ENCODE measurements at places on chromosomes 7 and 10.

GRCh38 chr10:73785721-73786511 lies 510 bp downstream of the ZSWIM8 start:
- DNase-seq = no peak

DNA sequence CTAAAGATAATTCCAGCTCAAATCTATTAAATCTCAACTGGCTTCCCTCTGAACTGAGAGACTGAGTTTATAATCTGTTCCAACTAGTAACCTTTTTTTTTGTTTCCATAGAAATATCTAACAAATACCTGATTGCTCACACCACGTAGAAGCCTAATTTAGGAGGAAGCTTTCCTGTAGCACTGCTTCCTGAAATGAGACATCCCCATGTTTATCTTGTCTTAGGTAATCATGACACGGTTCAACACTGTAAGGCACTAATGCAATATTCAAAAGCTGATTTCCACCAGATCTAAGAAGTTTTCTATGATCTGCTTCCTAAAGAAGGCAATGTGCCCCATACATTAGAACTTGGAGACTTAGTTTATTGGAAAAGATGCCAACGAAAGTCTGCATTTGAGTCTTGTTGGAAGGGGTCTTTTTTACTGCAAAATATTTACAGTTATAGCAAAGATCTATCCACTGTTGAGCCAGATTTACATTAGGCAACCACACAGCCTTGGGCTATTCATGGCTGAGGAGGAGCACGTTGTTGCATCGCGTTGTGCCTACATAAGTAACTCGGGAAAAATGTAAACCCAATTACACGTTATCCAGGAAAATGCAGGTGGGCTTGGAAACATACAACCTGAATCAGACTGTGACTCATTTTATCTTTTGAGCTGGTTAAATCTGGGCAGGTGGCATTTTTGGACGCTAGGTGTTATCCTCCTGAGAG lies 66.3 kb downstream of the VIPR2 start:
- no peak for DNase-seq

DNA sequence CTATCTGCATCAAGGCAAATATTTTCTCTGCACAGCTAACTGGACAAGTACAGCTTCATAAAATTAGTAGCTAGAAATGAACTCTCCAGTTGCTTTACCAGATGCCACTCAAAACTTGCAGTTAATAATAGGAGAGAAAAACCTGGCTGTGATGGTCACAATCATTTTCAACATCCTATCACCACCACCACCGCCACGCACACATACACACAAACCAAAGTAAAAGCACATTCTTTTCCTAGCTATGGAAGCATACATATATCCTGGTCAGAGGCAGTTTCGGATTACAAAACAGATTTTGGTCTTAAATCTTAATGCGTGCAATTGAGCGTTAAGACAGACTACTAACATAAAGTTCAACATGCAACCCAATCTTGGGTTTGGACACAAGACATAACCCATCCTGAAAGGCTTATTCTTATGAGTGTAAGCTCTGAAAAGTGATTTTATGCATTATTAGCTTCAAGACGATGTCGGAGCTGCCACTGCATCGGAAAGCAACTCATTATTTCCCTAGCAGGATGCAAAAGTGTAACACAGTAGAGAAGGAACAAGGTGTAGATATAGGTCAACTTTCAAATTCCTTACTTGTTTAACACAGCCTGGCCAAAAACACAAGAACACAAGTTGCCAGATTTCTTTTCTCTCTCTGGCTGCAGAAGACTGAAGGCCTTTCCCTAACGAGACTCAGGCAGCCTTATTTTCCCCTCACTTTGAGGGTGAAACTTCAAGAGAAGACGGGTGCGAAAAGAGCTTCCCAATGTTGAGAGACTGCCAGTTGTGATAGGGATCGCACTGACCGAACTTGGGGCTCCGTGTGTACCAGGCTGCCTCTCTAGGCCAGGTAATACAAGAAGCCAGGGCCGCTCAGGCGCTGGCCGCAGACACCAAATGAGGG lies 1.2 kb downstream of the CACUL1 start:
- no peak for DNase-seq

DNA sequence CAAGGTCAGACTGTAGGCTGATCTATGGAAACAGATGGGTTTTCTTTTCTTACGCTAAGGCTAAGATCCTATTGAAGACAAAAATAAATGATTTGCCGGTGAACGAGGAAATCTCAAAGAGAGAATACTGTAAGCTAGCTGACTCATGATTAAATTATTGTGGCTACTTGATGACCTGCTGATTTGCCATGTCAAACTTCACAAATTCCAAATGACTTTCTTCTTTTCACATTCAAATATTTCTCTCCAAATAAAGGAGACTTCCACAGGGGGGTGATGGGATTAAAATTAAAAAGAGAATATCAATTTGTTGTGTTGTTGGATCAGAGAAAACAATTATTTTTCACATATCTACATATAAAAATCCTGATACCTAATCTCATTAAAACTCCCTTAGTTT lies 860.6 kb upstream of the ZWINT start:
- DNase-seq = no peak

GRCh38 chr10:82397854-82398253 lies 522.9 kb downstream of the NRG3 start:
- DNase-seq = no peak

DNA sequence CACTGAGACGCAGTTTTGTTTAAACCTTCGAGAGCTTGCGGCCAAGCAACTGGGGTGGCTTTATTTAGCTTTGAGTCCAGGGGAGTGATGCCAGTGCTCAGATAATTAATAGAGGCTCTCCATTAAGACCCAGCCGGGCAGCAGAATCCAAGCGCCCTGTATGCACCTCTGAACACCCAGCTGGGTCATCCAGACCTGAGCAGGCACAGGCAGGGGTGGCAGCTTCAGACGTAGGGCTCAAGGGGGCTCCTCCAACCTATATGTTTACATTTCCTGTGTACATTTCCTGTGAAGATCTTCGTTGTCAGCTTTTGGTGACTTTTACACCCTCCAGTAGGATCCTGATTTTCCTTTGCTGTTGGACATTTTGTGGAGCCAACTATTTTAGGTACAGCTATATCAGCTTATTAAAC lies 719.5 kb downstream of the LRMDA start:
- DNase-seq = no peak

DNA sequence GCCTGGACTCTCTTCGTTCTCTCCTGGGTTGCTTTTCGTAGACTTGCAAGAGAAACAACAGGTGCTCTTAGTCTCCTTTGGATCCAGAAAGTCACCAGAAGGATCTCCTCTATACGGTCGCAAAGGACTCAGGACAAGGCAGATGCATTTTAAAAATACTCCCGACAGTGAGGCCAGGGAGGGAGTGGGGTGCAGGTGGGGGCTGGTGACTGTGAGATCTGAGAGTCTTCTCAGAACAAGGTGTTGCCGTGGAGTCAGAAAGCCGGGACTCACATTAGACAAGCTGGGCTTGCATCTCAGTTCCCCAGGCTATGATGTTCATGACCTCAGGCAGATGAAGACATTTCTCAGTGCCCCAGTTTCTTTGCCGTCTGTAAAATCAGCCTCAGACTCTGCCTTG lies 507.2 kb downstream of the TCERG1L start:
- no peak for DNase-seq

- no peak for DNase-seq
Measured at GRCh38 chr7:95365151-95365550, 31.0 kb downstream of the PON3 start.

- no peak for DNase-seq
Measured at GRCh38 chr10:70285476-70285831, 1.6 kb upstream of the NPFFR1 start.

DNA sequence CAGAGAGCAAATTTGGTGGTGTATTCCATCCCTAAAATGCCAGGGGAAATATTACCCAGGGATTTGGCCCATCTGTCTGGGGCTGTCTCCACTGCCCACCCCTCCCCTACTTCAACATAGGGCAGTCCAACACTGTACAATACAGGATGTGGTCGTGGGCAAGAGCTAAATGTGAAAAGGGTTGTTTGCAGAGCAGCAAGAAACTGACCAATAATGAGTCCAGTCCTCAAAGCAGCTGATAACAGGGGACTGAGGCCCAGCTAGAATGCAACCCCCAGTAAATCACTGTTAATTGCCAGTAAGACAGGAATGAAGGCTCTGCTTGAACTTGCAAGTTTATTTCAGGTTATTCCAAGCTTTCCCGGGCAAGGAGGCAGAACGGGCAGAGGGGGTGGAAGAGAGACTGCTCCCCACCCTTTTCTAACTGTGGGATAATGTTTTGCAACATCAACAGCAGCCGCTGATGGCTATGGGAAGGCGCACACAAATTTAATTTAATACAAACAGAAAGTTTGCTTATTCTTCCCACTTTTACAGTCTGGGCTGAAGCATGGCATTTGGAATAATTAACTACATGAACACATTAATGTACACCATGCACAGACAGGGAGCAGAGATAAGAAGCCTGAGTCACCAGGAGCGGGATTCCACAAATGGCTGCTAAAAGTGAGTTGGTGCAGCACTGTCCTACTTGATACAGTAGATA lies 36.8 kb downstream of the AFAP1L2 start:
- no peak for DNase-seq

DNA sequence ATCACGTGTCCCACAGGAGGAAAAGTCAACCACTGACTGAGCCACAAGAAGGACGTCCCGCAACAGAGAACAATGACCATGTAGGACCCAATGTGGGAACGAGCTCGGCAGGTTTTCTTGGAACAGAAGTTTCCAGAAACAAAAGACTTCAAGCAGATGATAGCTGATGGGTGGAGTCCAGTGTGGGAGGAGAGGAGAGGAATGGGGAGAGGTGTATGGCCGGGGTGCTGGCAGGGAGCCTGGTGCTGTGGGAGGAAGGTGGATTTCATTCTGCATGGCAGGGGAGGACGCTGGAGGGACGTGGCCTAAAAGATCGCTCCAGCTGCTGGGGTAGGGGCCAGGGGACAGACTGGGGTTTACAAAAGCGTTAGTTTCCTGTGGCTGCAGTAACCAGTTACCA lies 48.5 kb upstream of the LMTK2 start:
- DNase-seq = no peak

GRCh38 chr10:132696204-132696603 lies 89.7 kb downstream of the NKX6-2 start:
- DNase-seq = no peak

- no peak for DNase-seq
Measured at GRCh38 chr10:14282276-14282675, 48.4 kb downstream of the FRMD4A start.

DNA sequence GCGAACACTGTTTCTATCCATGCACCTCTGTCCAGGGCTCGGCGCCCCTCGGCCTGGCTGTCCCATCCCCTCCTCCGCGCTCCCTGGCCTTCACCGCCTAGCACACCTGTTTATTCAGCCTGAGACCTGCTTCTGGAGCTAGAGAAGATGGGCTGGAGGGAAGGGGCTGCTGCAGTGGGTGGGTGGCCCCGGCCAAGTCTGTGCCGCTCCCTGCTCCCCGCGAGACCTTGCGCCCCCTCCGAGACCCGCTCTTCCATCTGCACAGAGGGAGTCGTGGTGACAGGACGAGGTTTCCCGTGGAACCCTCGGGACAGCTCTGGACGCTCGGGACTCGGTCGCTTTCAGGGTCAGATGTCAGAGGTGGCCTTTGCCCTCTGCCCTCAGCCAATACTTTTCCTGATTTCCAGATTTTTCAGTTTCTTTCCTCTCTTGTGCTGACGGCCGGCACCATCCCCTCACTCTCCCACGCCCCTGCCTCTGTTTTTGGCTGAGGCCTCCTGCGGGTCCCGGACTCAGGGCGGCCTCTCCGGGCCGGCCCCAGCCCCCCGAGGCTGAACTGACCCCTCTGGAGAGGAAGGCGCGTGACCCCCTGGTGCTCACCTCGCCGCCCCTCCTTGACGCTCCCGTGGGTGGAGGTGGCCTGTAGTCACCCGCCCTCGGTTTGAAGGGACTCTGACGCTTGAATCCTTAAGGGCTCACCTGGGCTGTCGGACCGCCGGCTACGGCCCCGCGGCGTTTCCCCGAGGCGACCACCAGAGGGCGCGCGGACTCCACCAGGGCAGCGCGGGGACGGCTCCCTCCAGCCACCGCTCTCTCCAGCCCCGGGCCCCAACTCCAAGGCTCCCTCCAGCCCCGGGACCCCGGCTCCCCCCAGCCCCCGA lies 15.6 kb downstream of the SHH start:
- DNase-seq = peak; percentile 54

- no peak for DNase-seq
Measured at GRCh38 chr10:127756264-127756663, 19.3 kb downstream of the FOXI2 start.

GRCh38 chr10:78382772-78383171 lies 349.1 kb downstream of the RPS24 start:
- no peak for DNase-seq

- peak; percentile 38 for DNase-seq
Measured at GRCh38 chr10:30755441-30755953, 125.9 kb upstream of the LYZL2 start.

GRCh38 chr7:115014794-115015193 lies 92.9 kb downstream of the MDFIC start:
- no peak for DNase-seq

DNA sequence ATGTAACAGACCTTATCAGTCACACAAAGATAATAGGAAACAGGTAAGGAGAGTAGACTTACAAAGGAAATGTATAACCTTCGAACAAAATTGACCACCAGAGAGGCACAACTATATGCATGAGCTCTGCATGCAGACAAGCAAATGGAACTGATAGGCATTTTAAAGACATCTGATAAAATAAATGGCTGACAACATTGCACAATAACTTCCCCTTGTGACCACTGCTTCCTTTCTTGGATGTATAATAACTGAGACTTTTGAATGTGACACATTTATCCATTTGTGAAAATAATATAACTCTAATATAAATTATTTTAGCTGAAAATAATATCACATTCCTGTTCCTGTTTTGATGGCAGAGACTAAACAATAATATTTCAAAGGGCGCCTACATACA lies 654.2 kb upstream of the STEAP1 start:
- DNase-seq = no peak

- DNase-seq = peak; percentile 90
Measured at GRCh38 chr10:22620140-22620857, 94.1 kb downstream of the PIP4K2A start.

- no peak for DNase-seq
Measured at GRCh38 chr10:86825366-86825765, 68.9 kb downstream of the BMPR1A start.

DNA sequence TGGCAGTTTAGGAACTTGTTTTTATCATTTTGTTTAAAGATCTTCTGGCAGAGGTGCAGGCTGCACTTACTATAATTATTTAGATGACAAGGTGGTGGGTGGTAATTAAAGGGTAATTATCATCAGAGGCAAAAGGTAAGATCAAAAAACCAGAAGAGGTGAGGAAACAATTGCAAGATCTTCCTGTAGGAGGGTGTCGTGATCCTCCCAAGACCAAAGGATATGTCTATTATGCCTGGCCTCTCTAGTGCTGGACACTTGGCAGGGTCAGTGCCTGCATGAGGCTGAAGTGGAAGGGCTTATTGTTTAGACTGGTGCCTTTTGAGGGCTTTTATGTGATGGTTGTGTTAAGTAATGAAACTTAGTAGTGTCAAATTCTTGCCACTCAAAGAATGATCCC lies 1.8 kb upstream of the WAPL start:
- DNase-seq = no peak

All from left cardiac atrium (tissue), 4 donors.